ENCODE measurements at places on chromosomes 12 and 14.

GRCh38 chr12:98578392-98578791 lies 15.1 kb upstream of the SLC25A3 start:
- no peak for DNase-seq

GRCh38 chr14:101585211-101585610 lies 23.9 kb downstream of the DIO3 start:
- DNase-seq: no peak

DNA sequence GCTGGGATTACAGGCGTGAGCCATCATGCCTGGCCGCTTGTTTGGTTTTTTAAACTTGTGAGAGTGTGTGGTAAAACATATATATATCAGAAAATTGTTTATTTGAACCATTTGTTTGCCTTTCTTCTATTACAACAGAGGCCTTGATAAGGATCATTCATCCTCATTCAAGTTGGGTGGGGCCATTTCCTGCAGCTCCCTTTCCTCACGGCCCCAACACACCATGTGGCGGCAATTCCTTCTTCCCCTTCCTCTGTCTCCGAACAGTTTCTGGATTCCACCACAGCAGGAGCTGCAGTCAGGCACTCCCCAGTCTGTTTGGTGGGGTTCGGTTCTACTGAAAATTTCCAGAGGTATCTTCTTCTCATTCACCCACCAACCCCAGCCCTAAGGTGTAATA lies 42.0 kb upstream of the RASSF3 start:
- peak; percentile 75 for DNase-seq

- DNase-seq: peak; percentile 66
Observed at GRCh38 chr12:48818831-48819590, 715 bp downstream of the CACNB3 start.

- peak; percentile 16 for DNase-seq
Observed at GRCh38 chr14:92847278-92847677, 53.2 kb downstream of the GOLGA5 start.

- DNase-seq: no peak
Observed at GRCh38 chr12:75945581-75945980, 86.0 kb downstream of the PHLDA1 start.

GRCh38 chr14:99199846-99200653 lies 71.9 kb downstream of the BCL11B start:
- no peak for DNase-seq

GRCh38 chr14:91893007-91893406 lies 25.7 kb upstream of the TC2N start:
- no peak for DNase-seq

GRCh38 chr12:104549815-104550480 lies 93.2 kb downstream of the CHST11 start:
- DNase-seq: no peak

- peak; percentile 36 for DNase-seq
Observed at GRCh38 chr14:64645220-64645892, 58.9 kb upstream of the PLEKHG3 start.

DNA sequence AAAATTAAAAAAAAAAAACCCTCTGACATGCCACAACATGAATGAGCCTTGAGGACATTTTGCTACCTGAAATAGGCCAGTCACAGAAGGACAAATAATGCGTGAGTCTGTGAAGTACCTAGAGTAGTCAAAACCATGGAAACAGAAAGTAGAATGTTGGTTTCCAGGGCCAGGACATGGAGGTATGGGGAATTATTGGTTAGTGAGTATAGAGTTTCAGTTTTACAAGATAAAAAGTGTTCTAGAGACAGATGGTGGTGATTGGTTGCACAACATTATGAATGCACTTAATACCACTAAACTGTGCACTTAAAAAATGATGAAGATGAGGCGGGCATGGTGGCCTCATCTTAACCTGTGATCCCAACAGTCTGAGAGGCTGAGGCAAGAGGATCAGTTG lies 47.6 kb upstream of the ZFP36L1 start:
- no peak for DNase-seq

DNA sequence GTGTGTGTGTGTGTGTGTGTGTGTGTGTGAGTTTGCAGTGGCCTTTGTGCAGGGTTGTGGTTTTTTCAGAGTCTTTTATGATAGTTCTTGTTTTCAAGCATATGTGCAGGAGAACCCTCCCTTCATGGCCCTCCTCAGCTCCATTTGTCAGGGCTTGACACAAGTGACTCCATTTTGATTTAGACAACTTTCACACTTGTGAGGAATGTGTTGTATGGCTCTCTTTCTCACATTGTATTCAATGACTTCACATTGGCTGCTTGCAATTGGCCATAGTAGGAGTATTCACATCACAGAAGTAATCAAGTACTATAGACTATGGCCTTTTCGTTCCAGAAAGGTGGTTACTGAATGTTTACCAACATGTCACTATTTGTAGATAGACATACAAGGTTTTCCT lies 133.1 kb downstream of the SLC38A1 start:
- DNase-seq: no peak

GRCh38 chr14:93115821-93116675 lies at the start of gene ITPK1:
TSS of gene ITPK1 (minus strand) at chr14:93115925. CDS start at chr14:93115163, 762 bp downstream.
- DNase-seq: peak; percentile 66

GRCh38 chr14:43621282-43621681 lies 885.8 kb downstream of the FSCB start:
- no peak for DNase-seq

DNA sequence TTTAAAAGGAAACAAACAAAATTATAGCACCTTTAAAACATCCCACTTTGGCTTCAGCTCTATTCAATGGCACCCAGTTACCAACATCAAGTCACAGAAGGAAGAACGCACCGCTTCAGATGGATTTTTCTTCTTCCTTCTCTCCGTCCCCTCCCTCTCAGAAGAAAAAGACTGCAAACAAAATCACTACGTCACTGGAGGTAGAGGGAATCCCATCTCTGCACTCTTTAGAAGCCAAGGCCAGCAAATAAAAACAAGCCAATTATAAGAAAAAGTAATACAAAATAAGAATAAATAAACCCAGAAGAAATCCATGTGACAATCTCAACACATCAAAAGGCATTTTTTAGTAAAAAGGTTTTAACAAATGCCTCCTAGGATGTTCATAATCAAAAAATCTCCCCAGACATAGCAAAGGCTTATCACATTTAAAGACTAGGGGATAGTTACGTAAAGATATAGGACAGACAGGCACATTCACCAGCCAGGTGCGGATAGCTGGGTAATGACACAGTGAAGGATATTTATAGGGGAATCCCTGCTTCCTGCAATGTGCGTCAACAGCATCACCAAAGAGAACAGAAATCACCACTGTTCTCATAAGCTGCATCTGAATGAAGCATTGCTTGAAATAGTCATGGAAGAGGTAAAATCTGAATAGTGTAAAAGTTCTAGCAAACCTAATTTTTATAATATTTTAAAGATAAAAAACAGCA lies 89.4 kb downstream of the R3HDM2 start:
- no peak for DNase-seq

DNA sequence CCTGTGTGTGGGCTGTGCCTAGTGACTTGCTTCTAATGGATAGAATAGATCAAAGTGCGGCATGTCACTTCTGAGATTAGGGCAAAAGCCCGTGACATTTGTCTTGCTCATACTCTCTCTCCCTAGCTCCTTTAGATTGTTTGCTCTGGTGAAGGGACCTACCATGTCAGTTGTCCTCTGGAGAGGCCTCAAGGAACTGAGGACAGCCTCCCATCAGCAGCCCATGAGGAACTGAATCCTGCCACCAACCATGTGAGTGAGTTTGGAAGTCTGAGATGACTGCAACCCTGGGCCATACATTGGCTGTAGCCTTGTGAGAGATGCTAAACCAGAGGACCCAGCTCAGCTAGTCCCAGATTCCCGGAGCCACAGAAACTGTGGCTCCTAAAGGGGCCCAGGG lies 101.6 kb upstream of the ESRRB start:
- no peak for DNase-seq

DNA sequence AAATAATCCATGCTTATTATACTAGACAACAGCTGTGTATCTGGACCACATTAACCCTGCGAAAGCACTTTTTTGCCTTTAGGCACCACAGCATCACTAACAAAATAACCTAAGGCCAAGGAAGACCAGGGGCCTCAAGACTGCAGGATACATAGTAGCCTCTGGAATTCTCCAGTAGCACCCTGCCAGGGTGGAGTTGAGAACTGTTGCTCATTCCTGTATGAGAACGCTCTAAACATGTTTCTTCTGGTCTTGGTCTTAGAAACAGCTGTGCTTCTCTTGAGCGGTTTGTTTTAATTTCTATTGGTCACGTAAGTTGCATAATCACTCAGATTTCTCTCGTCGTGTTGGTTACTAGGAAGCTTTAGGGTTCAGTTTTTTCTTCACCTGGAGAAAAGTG lies 7.9 kb downstream of the B4GALNT3 start:
- no peak for DNase-seq

- DNase-seq: no peak
Observed at GRCh38 chr12:49568442-49569162, 660 bp upstream of the MCRS1 start.

GRCh38 chr14:83463500-83464098 lies 1929.9 kb upstream of the SEL1L start:
- peak; percentile 44 for DNase-seq

GRCh38 chr14:72237722-72238666 lies 305.8 kb downstream of the RGS6 start:
- no peak for DNase-seq

GRCh38 chr14:104689881-104690711 lies 678 bp downstream of the INF2 start:
- DNase-seq: peak; percentile 36

DNA sequence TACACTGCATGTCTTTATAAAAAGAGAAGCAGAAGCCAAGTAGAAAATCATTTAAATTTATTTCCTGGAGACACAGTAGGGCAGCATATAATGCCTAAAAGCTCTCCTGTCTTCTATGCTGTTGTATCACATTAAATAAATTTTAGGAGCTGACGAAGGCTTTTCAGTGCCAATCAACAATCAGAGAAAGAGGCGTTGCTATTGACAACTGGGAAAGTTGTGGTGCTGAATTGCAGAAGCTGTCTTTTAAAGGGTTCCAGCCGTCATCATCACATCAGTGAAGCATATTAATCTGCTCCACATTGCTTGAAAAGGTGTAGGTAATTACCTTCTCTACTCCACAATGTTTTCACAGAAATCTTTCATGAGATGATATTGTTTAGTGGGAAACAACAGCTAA lies 103.9 kb downstream of the FSCB start:
- no peak for DNase-seq

DNA sequence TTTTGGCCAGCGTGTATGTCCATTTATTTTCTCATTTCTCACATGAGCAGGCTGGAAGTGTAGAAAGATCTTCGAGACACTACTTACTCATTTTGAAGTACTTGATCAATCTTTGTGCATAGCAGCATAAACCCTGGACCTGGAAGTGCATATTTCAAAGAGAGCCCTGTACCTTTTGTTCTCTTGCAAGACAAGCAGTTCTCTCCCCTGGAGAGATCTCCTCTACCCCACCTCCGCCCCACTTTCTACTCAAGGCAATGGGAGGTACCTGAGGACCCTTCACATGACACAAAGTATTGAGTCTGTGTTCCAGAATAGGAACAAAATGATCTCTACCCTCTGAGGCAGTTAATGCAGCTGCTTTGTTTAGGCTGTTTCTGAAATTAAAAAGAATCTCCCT lies 27.4 kb upstream of the RASSF3 start:
- DNase-seq: no peak

DNA sequence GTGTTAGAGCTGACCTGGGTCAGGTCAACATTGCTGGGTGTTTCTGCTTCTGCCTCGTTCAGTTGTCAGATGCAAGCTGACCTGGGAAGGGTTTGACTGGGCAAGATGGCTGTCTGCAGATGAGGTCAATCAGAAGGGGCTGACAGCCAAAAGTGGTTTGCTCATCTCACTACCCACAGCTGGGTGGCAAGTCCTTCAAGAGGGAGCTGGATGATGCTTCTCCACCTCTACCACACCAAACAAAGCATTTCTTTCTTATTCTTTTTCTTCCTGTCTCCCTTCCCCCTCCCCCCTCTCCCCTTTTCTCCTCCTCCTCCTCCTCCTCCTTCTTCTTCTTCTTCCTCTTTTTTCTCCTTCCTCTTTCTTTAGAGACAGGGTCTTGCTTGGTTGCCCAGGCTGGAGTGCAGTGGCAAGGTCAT lies 268.2 kb upstream of the PLEKHG7 start:
- no peak for DNase-seq

DNA sequence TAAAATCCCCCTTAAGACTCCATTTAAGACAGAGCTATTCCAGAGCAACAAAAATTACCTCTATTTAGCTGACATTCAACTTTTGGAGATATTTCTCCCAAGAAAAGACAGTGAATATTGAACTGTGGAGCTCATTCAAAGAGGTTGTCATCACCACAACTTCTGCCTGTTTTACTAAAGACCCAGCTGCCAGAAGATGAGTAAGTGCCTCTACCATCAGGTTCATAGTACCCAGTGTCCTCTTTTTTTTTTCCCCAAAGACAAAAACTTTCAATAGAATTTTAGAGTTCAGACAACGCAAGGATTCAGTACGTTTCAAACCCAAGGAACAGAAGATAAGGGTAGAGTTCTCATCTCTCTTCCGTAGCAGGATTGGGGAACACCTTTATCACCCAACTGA lies 461.3 kb downstream of the BCAT1 start:
- no peak for DNase-seq

DNA sequence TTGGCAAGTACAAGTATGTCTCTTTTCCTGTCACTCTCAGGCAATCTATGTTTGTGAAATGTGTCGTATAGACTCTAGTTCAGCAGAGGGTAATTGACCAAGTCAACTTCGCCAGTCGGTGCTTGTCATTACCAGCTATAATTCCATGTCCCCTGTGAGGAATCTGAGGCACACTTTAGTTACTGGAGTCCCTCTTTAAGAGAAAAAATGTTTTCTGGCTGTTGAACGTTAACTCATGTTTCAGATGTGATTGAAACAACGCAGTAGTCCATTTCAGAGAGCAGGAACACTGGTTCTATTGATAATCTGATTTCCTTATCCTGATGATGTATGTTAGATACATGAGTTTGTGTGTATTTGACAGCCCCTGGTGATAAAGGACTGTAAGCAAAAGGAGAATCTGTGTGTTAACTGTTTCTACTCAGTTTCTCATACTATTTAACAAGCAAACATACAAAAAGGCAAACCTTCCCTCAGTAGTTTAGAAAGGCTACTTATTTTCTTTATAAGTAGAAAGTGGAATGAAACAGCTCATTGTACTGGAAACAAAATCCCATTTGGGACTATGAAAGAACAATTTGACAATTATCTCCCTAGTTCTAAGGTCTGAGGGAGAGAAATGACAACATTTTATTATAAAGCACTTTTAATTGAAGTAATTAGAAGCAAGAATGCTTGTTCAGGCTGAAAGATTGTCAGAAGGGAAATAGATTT lies 161.1 kb upstream of the TRHDE start:
- DNase-seq: no peak

GRCh38 chr12:126358806-126359205 lies 1293.6 kb downstream of the AACS start:
- no peak for DNase-seq

- no peak for DNase-seq
Observed at GRCh38 chr12:72234886-72235285, 37.3 kb upstream of the TRHDE start.

DNA sequence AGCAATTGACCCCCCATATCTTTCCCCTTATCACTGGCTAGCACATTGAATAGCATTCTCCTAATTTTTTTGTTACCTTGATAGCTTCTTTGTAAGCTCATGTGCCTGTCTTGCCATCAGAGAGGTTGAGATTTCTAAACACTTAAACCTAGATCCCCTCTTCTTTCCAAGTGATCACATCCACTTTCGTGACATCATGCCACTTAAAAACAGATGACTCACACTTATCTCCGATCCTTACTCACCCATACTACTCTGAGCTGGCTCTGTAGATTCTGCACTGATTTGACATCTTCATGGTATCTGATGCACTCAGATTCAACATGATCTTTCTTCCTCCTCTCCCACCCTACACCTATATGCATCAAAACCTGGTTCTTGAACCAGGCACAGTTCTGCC lies 10.5 kb downstream of the GPR137C start:
- no peak for DNase-seq
